ENCODE measurements at places on chromosomes 2 and 18.

DNA sequence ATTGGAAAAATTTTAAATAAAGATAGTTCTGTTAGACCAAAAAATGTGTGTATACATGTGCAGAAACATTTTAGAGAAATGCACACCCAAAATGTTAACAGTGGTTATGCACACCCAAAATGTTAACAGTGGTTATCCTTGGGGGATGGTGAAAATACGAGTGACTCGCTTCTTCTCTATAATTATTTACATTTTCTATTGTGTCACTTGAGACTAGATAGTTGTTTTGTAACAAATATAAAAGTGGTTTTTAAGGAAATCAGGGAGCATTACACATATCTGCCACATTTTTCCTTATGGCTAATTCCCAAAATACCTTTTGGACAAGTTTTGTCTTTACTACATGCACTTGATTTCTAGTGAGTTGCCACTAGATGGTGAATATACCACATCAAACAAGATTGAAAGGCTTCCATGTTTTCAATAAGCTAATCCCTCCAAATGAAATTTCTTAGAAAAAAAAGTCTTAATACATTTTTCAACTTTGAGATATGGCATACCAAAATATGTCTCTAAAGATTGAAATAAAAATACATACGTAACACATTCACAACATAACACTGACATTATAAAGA is 9.0 kb upstream of the HIBCH start:
- no peak for DNase-seq

DNA sequence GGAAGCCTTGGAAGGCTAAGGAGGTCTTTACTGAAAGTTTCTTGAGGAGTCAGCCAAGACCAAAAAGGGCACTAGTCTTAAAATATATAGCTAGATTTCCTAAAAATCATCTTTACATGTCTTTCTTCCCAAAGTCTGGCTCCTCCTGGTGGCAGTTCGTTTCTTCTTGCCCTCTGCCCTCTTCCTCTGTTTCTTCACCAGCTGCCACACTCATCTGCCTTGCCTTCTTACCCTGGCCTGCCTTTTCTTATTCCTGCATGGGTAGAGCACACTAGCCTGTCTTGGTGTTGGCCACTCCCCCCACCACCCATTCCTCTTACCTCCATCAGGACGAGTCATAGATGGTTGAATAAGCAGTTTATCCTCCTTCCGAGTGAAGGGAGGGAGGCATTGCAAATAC is 129.8 kb downstream of the RAPGEF4 start:
- no peak for DNase-seq

- no peak for DNase-seq
Measured at GRCh38 chr2:65142515-65142914, 12.6 kb upstream of the RAB1A start.

- DNase-seq, result peak; percentile 14
Measured at GRCh38 chr2:41836948-41837347, 210.9 kb upstream of the PKDCC start.

GRCh38 chr2:154978710-154979109 is 280.2 kb downstream of the KCNJ3 start:
- DNase-seq, result no peak

DNA sequence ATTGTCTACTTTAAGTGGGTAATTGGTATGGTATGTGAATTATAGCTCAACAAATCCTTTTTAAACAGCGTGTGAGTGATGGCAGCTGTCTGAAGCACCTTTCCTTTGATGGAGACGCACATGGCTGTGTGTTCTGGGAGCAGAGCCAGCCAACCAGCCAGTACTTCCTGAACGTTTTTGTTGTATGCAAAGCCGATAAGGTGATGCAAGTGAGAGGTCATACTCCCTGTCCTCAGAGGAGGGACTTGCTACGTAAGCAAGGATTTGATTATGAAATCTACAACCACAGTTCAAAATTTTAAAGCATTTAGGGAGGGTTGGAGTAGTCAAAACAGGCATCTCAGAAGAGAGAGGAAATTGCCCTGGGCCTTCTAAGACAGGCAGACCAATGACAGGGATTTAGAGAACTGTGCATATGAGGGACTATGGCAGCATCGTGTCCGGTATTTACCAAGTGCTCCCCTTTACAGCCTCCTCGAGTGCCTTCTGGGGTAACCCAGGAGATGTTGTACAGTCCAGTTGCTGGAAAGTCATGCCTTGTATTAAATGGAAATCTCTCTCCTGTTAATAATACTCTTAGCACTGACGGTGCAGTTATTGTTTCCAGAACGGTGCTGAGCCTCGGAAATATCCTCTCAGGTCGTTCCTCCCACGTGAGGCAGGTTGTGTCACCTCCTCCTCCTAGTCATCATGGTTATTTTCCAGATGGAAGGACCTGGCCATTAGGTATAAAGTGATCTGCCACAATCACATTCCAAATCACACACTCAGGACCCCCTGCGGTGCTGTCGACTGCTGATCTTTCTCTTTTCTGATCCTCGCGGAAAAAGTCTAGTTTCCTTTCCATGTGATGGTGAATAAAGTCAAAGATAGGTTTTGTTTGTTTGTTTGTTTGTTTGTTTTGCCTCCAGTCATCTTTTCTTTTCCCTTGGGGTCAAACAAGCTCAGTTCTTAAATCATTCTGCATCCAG is 28.4 kb downstream of the ARHGEF4 start:
- no peak for DNase-seq

GRCh38 chr2:165778653-165779451 is 15.2 kb downstream of the GALNT3 start:
- DNase-seq, result no peak

DNA sequence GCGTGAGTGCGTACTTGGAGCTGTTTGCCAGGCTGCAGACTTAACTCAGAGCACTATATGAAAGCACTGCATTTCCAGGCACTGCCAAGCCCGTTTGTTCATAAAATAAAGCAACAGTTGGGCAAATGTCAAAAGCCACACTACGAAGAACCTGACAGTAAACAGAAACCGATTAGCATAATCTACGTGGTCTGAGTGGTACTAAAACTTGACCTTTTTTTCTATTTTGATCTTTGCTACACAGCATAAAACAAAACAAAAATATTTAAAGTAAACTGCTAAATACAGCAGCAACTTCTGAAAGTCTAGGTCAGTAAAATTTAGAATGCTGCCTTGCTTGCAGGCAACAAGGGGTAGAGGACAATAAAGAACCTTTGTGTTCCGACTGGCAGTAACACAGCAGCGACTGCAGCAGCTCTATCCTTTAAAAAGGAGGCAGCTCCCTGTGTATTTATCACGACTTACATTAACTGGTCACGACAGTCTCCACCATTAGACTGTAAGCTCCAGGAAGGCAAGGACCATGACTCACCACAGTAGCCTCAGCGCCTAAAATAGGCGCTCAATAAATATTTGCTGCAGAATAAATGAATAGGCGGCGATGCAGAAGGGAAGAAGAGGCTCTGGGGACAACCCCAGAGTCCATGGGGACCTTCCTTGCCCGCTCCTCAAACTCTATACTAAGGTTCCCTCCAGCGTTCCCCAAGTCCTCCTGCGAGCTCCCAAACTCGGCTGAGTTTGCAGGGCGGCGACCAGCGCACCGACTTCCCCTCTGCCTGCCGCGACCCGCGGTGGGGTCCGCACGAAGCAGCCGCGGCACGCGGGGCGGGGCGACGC is 902 bp downstream of the SS18 start:
- DNase-seq, result no peak

- DNase-seq, result no peak
Measured at GRCh38 chr2:189868896-189869295, 84.6 kb downstream of the PMS1 start.

GRCh38 chr2:74873012-74873665 is 39.2 kb downstream of the HK2 start:
- DNase-seq, result no peak

- DNase-seq, result no peak
Measured at GRCh38 chr2:238235331-238235732, 4.5 kb downstream of the HES6 start.
